ENCODE measurements at places on chromosomes 3 and 15.

GRCh38 chr15:77895742-77896141, 181.8 kb downstream of the TBC1D2B start:
- no peak for DNase-seq

- DNase-seq = no peak
Measured at GRCh38 chr3:59251869-59252268, 202.0 kb upstream of the CFAP20DC start.

DNA sequence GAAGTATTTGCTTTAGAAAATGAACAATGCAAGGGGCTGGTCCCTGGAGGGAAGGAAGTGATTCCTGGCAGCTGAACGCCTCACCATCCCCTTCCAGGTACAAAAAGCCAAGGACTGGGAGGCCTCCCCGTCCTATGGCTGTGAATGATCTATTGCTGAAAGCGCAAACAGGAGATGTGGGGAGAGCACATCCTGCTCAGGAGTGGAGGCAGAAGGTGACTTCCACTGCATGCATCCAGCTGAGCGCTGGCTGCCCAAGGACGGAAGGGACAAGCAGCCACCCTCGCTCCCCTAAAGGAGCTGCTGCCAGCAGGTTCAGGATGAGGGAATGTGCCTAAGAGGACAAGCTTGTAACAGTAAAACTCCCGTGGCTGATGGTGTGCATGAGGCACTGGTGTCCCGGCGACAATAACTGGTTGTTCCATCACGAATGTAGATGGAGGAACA, 41.4 kb downstream of the ABTB1 start:
- DNase-seq = no peak

DNA sequence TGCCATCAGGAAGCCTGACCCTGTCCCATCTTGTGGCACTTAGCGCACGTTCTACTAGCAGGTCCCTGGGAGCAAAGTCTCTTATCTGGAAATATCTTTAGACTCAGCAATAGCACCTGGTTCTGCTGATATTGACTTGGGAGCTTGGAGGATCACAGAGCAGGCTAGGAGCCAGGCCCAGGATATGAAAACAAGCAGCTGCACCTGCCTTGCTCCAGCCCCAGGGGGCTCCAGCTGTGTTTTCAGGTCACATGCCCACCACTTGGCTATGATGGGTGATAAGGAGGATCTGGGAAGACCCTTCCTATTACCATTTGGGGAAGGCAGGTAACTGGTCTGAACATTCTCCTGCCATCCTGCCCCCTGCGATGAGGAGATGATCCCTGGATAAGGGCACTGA, 87.8 kb downstream of the C3orf70 start:
- DNase-seq = no peak

DNA sequence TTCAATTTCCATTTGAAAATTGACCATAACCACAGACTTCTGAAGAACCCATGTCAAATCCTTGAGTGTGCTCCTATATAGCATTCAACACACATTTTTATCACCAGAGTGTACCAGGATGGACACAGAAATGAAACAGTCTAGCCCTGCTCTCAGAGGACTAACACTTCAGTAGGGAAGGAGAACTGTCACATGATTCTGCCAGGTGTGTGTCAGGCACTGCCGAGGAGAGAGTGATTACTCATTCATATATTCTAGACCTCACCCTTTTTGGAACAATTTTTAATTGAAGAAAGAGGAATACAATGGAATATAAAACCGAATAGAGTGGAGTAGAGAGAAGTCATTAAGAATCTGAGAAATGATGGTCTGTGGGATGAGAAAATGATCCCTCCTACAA, 125.8 kb downstream of the ERC2 start:
- DNase-seq = no peak

DNA sequence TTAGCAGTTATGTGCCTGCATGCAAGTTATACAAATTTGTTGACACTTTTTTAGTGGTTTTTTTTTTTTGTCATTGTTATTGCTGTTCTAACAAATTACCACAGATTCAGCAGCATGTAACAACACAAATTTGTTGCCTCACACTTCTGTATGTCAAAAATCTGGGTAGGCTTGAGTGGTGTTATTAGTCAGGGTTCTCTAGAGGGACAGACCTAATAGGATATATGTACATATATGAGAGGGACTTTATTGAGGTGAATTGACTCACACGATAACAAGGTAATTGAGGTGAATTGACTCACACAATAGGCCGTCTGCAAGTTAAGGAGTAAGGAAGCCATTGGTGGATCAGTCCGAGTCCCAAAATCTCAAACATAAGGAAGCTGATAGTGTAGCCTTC, 15.0 kb upstream of the PLSCR1 start:
- DNase-seq = no peak

DNA sequence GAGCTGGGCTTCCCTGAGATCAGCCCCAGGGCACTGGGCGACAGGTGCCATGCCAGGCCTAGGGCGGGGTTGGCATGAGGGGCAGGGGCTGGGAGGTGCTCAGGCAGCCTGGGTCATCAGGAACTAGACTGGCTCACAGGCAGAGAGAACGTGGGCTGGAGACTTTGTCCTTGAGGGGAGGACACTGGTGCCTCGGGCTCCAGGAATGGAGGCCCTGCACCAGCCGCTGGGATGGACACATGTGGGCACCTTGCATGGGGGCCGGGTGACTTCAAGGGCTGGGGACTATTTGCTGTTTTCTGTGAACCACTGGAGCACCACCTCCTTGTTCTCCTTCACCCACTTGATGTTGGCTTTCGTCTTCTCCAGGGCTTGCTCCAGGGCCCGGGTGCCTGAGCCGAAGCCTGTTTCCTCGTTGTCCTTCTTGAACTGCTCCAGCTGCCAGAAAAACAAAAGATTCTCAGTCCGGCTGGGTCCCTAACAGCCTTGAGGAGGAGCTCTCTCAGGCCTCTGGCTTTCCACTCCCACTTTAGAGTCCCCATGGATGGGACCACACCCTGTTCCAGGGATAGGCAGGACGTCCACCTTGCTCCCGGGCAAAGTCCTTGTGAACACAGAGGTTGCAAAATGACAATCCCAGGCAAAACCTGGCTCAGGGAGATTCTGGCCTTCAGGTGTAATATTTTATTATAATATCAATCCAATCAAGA, 9.1 kb downstream of the MESP2 start:
- no peak for DNase-seq

- DNase-seq = no peak
Measured at GRCh38 chr3:20396335-20396734, 210.3 kb upstream of the SGO1 start.

DNA sequence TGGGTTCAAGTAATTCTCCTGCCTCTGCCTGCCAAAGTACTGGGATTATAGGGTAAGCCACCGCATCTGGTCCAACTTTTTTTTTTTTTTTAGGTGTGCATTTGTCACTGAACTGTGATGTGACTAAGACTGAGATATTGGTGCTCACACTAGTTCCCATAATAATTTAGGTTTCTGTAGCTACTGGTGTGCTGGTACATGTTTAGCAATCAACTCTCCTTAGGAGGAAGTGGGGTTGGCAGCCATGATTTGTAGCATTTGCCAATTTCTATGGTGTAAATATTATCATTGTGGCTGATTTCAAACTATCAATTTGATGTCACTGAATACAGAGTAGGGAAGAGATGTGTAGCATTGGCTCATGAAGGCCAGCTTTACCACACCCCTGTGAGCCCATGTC, 372.7 kb downstream of the EDEM1 start:
- no peak for DNase-seq

- no peak for DNase-seq
Measured at GRCh38 chr3:17398959-17399551, 343.4 kb downstream of the TBC1D5 start.

DNA sequence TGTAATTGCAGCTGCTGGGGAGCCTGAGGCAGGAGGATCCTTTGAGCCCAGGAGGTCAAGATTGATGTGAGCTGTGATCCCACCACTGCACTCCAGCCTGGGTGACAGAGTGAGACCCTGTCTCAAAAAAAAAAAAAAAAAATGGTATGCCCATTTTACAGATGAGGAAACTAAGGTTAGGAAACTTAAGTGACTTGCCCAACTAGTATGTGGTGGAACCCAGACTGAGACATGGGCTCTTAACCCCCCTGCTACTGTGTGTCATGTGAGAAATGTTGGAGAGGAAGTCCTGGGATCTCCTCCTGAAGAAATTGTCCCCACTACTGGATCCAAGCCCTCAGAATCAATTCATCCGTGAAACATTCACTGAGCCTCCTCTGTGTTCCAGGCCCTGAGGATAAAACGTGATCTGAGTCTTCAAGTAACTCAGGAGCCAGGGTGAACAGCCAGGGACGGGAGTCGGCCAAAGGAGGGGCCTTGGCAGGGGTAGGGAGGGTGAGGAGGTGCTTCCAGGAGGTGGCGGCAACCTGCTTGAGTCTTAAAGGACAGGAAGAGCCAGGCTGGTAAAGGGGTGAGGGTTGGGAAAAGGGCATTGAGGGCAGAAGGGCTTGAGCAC, 19.6 kb upstream of the RNU6-1 start:
- no peak for DNase-seq

DNA sequence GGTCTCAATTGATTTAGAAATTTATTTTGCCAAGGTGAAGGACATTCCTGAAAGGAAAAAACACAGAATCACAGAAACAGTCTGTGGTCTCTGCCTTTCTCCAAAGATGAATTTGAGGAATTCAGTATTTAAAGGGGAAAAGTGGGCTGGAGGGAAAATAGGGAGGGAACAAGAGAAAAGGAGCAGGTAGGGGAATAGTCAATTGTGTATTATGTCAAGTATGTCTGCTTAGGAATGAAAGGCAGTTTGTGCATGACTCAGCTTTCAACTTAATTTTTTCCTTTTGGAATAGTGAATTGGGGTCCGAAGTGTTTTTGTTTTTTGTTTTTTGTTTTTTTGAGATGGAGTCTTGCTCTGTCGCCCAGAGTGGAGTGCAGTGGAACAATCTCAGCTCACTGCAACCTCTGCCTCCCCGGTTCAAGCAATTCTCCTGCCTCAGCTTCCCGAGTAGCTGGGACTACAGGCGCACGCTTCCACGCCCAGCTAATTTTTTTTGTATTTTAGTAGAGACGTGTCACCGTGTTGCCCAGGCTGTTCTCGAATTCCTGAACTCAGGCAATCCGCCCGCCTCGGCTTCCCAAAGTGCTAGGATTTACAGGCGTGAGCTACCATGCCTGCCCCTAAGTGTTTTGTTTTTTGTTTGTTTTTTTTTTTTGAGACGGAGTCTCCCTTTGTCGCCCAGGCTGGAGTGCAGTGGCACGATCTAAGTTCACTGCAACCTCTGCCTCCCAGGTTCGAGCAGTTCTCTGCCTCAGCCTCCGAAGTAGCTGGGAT, 74.1 kb upstream of the MAP4 start:
- DNase-seq = no peak

- DNase-seq = no peak
Measured at GRCh38 chr15:48233246-48233645, 27.1 kb downstream of the SLC12A1 start.

DNA sequence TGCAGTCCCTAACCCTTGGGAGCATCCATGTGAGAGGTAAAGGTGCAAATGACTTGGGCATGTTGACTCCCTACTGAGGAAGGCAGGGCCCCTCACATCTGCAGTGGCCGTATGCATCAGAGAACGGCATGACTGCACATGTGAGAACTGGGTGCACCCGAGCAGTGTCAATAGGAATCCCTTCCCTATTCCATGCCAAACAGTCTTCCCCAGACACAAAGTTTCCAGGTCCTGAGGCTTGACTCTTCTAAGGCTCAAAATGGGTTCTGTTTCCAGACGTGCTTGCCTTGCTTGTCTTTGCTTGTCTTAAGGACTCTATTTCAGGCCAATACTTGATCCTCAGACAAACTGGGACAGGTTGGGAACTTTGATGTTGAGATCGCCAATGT, 20.5 kb upstream of the ANPEP start:
- no peak for DNase-seq

DNA sequence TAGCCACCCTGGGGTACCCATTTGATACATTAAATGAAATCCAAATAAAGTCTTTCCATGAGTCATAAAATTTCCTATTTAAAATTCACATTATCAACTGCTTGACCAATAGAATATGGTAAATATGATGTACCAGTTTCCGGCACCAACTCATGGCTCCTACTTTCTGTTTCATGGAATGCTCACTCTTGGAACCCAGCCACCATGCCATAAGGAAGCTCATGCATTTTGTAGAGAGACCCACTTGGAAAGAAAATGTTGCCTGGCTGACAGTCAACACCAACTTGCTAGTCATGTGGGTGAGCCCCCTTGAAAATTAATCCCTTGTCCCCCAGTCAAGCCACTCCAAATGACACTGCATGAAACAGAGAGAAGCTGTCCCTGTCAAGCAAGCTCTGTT, 57.2 kb downstream of the WWTR1 start:
- DNase-seq = no peak

DNA sequence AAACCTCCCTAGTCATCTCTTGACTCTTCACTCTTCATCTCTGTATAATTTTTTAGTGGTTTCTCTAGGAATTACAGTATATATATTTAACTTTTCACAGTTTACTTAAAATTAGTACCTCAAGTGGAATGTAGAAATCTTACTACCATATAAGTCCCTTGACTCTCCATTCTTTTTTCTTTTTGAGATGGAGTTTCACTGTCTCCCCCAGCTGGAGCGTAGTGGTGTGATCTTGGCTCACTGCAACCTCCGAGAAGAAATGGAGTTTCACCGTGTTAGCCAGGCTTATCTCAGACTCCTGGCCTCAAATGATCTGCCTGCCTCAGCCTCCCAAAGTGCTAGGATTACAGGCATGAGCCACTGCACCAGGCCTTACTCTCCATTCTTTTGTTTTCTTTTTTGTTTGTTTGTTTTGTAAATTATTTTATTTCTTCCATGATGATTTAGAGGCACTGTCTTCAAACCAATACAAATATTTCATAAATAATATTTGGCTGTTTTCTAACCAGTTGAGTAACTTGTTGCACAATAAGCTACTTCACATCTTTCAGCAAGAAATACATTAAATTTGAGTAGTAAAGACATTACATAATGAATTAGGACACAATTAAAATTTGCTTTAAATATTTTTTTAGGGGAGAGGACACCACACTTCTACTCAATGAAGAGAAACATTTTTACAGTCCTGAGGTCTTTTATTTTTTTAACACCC, 144.8 kb downstream of the RBPMS2 start:
- no peak for DNase-seq

GRCh38 chr3:119329551-119329950, 35.4 kb downstream of the ARHGAP31 start:
- no peak for DNase-seq

- no peak for DNase-seq
Measured at GRCh38 chr3:44887101-44887500, 12.7 kb downstream of the TGM4 start.

DNA sequence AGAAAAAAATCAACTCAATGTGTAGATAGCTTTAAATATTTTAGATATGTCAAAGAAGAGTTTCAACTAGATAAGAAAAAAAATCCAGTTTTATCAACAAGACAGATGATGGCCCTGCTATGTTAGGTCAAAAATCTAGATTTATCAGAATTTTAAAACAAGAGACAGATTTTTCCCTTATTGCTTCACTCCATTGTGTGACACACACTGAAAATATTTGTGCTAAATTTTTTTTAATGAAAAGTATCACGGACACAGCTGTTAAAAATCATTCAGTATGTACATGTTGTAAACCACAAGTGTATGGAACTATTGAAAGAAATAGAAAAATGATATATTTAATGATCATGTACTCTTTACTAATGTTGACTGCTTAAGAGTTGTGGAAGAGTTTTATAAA, 43.6 kb downstream of the FOXB1 start:
- no peak for DNase-seq

All from central memory CD8-positive, alpha-beta T cell (primary cell).